ENCODE measurements at places on chromosomes 3 and 15.
A peak's percentile ranks its signal among the peaks of the same experiment; 100 is the strongest.

GRCh38 chr3:73716418-73716817 is 91.7 kb upstream of the PDZRN3 start:
- peak; percentile 82 for DNase-seq

DNA sequence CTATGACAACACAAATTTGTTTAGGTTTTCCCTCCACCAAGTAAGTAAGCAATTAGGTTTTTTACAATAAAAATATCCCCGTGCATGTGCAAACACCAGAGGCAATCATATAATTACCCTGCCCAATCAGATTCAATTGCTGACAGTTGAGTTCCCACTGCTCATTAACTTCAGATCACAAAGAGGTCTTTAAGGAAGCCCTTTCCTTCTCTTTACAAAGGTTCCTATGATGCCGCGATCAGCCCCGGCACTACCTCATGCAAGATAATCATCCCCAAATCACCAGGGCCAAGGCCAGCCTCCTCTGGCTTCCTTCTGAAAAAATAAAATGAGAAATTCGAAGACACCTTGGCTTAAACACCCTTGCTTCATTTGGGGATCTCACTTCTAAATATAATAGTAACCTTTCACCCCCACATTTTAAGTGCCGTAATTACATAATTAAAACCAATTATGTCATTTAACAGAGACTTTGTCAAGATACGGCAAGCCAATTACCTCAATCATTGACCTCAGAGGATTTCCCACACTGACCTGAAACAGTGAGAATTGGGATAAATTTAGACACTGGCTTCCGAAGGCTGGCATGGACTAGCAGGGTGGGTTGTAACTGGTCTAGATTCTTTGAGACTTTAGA is 121.3 kb upstream of the WNT5A start:
- DNase-seq: no peak

GRCh38 chr3:60013241-60013640 is 963.4 kb upstream of the CFAP20DC start:
- DNase-seq: peak; percentile 14

DNA sequence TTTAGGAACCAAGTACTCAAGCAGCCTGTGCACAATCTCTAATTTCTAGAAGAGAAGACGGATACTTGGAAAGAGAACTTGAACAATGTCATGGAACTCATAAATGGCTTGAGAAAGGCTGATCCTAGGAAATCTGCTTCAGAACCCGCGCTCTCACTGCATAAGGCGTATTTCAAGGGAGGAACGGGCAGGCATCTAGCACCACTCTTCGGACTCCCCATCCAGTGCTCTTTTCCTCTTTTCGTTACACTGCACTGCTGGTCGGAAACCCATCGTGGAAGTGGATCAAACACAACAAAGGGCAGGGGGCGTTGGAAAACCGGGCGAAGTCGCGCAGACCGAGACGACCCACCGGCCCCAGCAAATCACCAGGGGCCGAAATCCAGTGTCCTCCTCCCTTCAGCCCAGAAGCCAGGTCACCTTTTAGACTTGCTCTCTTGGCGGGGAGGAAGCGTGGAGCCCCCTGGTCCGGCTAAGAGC is 539 bp upstream of the TLNRD1 start:
- no peak for DNase-seq

DNA sequence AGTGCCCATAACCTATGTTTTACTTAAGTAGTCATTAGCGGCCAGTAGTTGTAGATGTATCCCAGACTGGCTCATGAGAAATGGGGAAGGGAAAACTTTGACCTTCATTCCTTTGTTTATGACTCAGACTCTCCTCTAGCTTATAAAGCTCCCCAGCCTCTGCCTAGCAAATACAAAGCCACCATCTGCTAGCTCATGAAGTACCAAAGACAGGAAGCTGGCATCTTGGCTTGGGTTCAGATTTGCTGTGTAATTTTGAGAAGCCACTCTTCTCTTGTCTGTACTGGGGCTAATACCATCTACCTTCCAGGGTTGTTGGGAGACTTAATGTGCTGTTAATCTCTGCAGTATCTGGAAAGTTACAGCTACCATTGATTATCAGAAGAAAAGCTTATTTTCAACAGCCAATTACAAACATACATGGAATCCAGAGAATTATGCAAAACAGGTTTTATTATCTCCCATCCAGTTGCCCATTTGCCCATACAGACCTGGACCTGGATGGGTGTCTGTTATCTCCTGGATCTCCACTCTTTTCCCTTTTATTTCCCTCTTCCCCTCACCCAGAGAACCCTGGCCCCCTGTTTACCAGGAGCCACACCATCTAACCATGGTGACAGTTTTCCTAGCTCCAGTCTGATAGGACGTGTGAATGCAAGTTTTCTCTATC is 153.8 kb downstream of the SEMA6D start:
- peak; percentile 78 for DNase-seq

DNA sequence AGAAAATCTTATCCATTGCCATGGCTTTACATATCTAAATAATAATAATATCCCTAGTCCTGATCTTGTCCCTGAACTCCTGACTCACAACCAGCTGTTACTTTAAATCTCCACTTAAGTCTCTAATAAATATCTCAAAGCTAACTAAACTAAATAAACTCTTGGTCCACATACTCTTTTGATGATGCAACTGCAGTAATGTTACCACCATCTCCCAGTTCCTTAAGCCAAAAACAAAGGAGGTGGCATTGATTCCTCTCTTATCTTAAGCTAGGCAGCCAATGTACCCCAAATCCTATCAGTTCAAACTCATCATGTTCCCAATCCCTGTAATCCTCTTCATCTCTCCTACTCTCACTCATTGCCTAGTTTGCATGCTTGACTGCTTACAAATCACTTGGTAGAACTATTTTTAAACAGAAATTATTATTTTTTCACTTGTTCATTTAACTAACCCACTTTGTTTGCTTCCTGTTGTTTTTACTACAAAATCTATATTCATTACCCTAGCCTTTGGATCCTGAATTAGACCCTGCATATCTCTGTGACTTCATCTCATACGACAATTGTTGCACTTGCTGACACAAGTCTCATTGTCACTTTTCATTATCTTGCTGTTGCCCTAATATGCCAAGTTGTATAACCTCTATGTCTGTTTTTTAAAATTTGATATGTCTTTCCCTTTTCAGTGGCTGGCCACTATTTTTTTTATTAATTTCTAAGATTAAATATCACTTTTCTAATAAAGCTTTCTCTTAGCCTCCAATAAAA is 462.2 kb downstream of the ZPLD1 start:
- no peak for DNase-seq

DNA sequence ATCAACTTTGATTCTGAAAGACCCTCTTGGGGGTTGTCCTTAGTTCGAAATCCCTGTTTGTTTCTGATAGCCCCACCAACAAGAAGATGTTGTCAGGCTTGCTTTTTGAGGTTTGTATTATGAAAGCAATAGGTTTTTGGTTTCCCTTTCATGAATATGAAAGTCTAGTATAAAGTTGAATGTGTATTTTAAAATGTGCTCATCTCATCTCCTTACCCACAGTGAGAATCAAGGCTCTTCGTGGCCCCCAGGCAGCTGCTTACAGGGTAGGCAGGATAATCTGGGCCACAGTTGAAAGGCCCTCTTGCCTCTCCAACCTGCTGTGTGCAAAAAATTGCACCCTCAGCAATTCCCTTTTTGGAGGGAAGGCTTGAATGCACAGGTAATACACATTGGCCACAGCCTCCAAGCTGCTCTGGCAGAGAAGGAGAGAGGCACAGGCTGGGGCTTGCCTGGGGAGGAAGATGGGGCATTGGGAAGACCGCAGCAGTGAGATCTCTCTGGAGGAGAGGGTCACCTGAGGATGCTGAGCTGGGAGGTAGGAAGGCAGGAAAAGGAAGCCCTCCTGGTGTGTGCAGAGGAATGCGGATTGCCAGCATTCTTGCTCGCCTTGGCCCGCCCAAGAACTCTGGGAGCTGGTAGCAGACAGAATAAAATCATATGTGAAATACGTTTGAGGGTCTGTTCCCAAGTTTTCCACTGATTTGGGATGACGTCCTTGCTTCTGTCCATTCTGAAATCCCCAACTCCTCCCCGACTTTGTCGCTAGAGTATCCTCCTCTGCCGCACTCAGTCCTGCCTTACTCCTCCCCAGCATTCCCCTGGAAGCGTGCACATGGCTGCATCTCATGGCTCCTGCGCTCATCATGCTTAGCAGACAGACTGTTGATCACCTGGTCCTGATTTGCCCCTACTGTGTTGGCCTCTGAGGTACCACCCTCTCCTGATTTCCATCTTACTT is 196.4 kb downstream of the RPLP1 start:
- DNase-seq: no peak

DNA sequence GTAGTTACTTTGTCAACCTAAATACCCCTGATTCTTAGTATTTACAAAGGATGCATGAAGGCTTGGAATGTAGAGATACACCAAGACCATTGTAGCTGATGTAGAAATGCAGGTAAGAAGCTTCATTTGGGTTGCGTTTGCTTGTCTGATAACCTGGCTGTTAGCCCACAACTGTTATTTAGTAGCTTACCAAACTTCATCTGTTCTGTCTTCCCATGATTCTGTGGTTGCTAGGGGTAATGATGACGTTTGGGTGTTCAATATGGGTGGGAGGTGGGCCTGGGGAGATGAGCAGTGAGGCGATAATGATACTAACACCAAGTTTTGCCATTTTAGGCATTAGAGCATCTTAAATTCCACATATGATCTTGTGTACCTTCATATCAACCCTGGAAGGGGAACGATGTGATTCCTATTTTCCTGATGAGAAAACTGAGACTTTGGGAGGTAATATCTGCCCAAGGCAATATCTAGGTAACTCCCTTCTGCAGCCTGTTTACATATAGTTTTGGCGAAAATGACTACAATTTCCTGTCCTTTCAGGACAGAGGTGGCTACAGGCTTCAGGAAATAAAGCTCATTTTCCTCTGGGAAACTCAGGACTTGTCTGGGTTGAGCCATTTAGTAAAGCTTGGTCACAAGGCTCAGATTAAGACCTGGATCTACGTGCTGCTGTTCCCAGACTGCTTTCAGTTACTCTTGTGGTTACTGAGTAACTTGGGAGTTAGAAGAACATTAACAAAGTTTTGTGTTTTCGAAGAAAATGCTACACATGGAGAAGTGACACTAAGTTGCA is 26.8 kb downstream of the FNDC3B start:
- peak; percentile 81 for DNase-seq

- no peak for DNase-seq
Measured at GRCh38 chr15:36797128-36797527, 217.7 kb downstream of the CDIN1 start.

GRCh38 chr3:99366663-99367429 is 271.5 kb upstream of the COL8A1 start:
- DNase-seq: no peak

DNA sequence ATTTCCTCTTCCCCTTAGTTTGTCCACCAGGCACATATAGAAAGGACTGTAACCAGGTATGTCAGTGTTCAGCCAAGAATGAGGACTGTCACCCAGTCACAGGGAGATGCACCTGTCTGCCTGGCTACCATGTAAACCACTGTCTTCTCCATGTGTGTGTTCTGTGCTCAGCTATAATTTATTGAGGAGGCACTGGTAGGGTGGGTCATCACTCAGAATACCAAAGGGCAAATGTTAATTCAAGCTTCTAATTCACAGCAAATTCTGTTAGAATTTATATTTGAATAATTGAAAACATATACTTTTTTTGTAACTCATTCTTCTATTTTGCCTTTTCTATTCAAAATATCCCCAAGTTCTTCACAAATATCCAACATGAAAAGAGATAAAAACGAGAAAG is 780.4 kb downstream of the MECOM start:
- no peak for DNase-seq

DNA sequence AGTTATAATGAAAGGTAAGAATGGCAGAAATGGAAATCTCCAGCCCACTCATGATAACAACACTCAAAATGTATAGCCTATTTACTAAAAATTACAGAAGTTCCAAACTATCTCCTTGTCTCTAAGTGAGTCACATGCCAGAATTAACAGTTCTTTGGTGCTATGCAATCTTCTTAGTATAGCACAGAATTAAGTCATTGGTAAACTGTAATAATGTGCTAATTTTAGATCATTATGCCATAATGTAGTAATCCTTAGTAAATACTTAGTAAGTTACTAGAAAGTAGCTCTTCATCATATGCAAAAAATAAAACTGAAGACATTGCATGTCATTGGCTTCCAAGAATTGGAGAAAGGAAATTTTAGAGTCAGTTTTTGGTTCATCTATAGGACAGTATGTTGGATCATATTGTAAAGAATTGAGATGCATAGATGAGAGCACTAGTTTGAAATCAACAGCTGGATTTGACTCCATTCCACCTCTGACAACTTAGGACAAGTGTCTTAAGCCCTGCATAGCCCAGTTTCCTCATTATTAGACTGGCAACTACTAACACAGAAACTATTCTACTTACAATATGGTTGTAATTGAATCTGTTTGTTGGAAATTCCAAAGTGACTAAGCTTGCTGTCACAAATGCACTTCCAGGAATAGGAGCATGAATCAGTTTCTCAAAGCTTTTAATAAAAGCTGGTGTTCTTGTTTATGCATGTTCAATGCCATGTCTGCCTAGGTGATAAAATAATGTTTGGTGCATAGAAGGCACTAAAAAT is 40.1 kb upstream of the CD47 start:
- peak; percentile 94 for DNase-seq

DNA sequence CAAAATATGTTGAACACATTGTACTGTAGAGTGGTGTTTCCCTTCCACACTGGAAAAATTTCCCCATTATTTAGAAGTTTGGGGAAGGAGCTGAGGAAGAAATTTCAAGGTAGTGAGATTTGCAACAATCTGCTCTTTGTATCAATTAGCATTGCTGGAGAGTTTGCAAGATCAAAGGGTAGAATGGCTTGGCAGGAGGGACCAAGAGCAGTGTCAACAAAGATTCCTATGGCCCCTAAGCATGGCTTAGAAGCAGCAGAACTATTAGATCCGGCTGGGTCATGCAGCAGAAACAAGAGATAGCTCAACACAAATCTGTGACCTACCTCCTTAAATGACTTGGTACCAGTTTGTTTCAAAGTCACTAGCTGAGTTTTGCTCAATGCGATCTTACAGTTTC is 175.0 kb downstream of the C3orf38 start:
- DNase-seq: no peak

- peak; percentile 17 for DNase-seq
Measured at GRCh38 chr3:127052121-127052561, 69.2 kb downstream of the PLXNA1 start.

- no peak for DNase-seq
Measured at GRCh38 chr3:38836561-38836960, 20.5 kb upstream of the SCN10A start.

- no peak for DNase-seq
Measured at GRCh38 chr3:15368561-15369135, 36.3 kb upstream of the SH3BP5 start.

DNA sequence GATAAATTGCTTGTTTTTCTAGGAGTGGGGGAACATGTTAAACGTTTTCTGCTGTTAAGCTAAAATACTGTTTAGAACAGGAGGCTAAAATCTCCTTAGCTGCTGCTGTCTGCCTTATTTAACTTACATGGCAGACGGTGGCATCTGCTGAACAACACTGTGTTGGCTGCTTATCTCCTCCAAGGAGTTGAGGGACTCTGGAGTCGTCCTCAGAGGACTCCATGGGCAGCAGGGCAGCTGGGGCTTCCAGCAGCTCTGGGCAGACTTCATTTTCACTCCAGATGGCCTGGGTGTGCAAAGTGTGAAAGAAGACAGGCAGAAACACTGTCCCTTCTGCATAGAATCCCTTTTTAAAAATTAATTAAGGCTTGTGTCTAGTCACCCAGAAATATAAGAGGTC is 52.9 kb upstream of the NUDT16 start:
- no peak for DNase-seq
